HCT116 (cell line): ENCODE measurements at places on chromosomes 1 and 21.
A peak's percentile ranks its signal among the peaks of the same experiment; 100 is the strongest.

GRCh38 chr1:27520651-27521050, 30.7 kb upstream of the WASF2 start:
- DNase-seq, result no peak
- H3K4me1 ChIP-seq, result peaks cover 25% of the 10 kb centered on the region
- H3K27me3 ChIP-seq, result no peaks in the 10 kb centered on the region

- no peak overlapping the region for H3K4me3 ChIP-seq
- H3K4me1 ChIP-seq, result no peaks in the 10 kb centered on the region
- DNase-seq, result no peak
- H3K36me3 ChIP-seq, result 0 out of 2 replicates have a peak, but pooled peaks cover 3% of the 10 kb centered on the region
- no peak overlapping the region for H3K27ac ChIP-seq
Observed at GRCh38 chr1:55053265-55053954, 14.1 kb downstream of the PCSK9 start.

- H3K27me3 ChIP-seq, result no peaks in the 10 kb centered on the region
- no peak for DNase-seq
- H3K36me3 ChIP-seq, result no peaks in the 10 kb centered on the region
- no peak overlapping the region for H3K27ac ChIP-seq
- no peak overlapping the region for H3K4me3 ChIP-seq
Observed at GRCh38 chr1:164640686-164641352, 81.8 kb downstream of the PBX1 start.

GRCh38 chr21:43207868-43208267, 39.1 kb downstream of the CRYAA start:
- 0 out of 2 replicates have a peak, but pooled peaks cover 2% of the 10 kb centered on the region for H3K27me3 ChIP-seq
- H3K27ac ChIP-seq, result no peak overlapping the region
- DNase-seq, result no peak
- no peaks in the 10 kb centered on the region for H3K36me3 ChIP-seq

DNA sequence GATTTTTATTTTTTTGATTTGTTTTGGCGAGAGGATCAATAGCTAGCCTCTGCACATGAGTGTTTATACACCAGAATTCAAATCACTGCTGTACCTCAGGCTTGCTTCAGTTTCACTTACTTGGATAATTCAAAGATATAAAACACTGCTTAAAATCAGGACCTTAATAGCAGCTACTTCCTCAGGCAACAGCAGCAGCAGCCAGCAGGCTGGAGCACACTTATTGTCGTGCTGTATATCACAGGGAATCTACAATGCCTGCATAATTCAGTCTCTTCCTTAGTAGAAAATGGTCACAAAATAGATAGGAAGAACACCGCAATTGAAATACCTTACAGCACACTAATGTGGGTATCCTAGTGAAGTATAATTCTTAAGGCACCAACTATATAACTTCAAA, 497.3 kb downstream of the NEGR1 start:
- no peaks in the 10 kb centered on the region for H3K4me1 ChIP-seq
- H3K36me3 ChIP-seq, result no peaks in the 10 kb centered on the region
- H3K27me3 ChIP-seq, result no peaks in the 10 kb centered on the region
- no peak overlapping the region for H3K27ac ChIP-seq
- no peak for DNase-seq

DNA sequence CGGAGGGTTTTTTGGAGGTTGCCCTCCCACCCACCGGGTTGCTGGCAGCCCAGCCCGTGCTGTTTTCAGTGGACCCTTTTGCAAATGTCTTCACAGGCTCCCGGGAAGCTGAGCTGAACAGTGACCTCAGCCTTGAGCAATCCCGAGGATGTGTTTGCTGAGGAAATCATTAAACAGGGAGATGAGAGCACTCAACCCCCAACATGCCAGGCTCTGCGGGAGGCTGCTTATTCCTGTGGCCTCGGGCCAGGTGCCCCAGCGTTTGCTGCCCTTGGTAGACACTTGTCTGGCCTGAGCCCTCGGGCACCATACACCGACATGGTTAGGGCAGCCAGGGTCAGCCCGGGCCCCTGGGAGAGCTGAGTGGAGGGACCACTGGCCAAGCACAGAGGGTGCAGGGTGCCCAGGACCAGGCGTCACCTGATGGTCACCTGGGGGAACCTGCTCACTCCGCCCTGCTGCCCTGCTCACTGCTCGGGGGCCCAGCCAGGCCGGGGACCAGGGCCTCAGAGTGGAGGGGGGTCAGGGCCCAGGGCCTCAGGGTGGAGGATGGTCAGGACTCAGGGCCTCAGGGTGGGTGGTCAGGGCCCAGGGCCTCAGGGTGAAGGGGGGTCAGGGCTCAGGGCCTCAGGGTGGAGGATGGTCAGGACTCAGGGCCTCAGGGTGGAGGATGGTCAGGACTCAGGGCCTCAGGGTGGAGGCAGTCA, 42.5 kb upstream of the POFUT2 start:
- H3K27me3 ChIP-seq, result no peaks in the 10 kb centered on the region
- no peak for DNase-seq
- H3K36me3 ChIP-seq, result no peaks in the 10 kb centered on the region
- peak overlapping the region; percentile 62 for H3K27ac ChIP-seq
- peaks cover 29% of the 10 kb centered on the region for H3K4me1 ChIP-seq

DNA sequence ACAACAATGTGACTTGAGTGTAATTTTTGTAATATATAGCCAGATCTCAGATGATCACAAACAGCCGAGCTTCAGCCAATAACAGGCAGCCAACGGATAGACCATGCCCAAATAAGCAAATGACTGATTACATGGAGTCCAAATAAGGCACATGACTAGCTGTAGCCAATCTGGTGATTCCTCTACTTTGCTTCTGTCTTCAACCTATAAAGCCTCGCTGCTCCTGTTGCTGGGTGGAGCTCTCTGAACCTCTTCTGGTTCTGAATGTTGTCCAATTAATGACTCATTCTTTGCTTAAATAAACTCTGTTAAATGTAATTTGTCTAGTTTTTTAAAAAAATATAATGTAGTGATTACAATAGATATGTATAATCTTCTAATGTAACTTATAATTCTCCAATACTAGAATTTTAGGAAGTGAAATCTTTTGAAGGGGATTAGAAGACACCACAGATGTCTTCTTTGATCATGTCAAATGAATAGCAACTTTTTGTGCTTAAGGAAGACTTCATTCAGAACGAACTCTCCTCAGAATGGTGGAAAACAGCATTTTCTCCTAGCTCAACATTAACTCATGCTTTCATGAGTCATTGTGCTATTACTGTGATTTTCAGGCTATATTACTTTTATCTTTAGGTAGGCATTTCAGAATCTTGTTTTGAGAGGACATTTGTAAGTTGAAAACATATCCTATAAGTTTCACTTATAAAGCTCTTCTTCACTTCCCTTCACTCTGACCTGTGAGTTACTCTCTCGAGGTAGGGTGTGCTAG, 857.8 kb upstream of the B3GALT2 start:
- H3K4me3 ChIP-seq, result no peak overlapping the region
- no peaks in the 10 kb centered on the region for H3K4me1 ChIP-seq
- no peak overlapping the region for H3K27ac ChIP-seq
- H3K36me3 ChIP-seq, result no peaks in the 10 kb centered on the region

DNA sequence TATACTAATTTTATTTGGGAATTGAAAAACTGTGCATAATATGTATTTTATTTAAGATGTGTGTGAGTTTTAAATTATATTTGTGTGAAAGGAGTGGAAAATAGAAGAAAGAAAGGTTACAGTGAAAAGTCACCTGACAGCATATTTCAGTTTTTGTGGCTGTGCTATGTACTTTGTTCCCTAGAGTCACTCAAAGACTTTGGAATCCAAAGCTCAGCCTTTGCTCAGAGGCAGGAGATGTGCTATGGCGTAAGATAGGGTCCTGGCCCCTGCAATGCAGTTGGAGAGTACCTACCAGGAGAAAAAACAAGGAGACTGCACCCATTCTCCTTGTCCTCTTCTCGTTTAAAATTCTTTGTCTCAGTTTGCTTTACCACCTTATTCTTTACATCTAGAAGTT, 2.9 kb downstream of the CCDC30 start:
- H3K36me3 ChIP-seq, result no peaks in the 10 kb centered on the region
- H3K4me1 ChIP-seq, result peaks cover 4% of the 10 kb centered on the region; the same call in 1 of the 2 replicates
- no peaks in the 10 kb centered on the region for H3K27me3 ChIP-seq
- DNase-seq, result no peak
- H3K27ac ChIP-seq, result no peak overlapping the region

DNA sequence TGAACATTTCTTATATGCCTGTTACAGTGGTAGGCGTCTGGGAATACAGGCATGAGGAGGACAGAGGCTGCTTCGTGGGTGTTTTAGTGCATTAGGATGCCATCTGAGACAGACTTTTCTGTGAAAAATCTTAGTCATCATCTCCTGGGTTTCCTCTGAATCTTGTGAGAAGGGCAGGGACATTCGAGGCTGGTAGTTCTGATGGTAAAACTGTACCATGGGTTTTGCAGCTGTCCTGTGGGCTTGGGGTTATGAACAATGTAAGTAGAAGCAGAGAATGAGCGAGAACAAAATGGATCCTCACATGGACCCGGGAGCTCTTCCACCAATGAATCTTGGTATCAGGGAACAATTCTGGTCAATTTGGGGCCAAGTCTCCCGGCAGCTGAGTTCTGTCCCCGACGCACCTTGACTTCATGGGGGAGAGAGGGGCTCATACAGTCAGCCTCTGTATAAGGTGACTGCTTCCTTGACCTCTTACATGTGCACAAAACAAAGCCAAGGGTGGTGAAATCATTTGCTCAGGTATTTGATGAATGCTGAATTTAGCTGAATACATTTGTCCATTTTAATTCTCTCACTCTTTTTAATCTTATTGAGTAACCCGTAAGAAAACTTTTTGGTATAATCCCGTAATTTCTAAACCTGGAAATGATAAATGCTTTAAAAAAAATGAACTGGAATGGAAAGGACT, 63.6 kb upstream of the ERRFI1 start:
- no peak for DNase-seq
- H3K27me3 ChIP-seq, result no peaks in the 10 kb centered on the region
- no peak overlapping the region for H3K4me3 ChIP-seq
- H3K27ac ChIP-seq, result peak overlapping the region; percentile 97
- peaks cover 96% of the 10 kb centered on the region for H3K4me1 ChIP-seq

DNA sequence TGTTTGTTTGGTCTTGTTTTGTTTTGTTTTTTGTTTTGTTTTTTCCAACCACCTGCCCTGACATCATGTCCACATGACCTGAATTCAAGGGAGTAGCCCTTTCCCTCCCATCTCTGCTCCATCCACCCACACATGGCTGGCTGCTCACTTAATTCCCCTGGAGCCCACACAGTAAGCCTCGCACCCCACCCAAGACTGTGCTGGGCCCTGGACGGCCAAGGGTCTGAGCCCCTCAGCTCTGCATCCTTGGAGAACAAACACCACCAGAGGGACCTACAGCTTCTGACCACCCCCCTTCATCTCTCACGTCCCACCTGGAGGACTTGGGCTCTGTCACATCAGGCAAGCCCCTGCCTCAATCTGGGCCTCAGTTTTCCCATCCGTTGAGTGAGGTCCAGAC, 39.1 kb downstream of the MATN1 start:
- no peak overlapping the region for H3K27ac ChIP-seq
- H3K27me3 ChIP-seq, result no peaks in the 10 kb centered on the region
- peaks cover 18% of the 10 kb centered on the region for H3K4me1 ChIP-seq

GRCh38 chr1:34845131-34845901, 14.2 kb downstream of the SMIM12 start:
- H3K36me3 ChIP-seq, result no peaks in the 10 kb centered on the region
- no peak for DNase-seq
- no peaks in the 10 kb centered on the region for H3K4me1 ChIP-seq
- H3K27me3 ChIP-seq, result no peaks in the 10 kb centered on the region

- no peak overlapping the region for H3K4me3 ChIP-seq
- no peaks in the 10 kb centered on the region for H3K4me1 ChIP-seq
- no peak for DNase-seq
- no peaks in the 10 kb centered on the region for H3K36me3 ChIP-seq
Observed at GRCh38 chr1:29384496-29385015, 148.2 kb downstream of the PTPRU start.

DNA sequence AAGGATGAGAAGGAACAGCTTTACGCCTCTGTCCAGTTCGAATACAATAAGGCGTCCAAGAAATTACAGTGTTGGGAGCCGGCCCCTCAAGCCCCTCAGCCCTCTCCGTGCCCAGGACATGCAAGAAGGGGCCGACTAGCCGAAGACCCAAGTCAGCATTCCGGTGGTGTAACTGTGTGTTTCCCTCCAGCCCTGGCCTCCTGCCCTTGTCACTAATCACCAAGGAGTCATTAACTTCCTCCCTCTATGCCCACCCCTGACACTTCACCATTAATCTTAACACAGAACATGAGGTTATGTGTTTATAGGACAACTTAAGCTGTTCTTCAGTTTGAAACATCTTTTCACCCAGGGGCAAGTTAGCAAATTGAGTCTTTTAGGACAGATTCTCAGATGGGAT, 16.4 kb upstream of the C4BPB start:
- H3K27me3 ChIP-seq, result no peaks in the 10 kb centered on the region
- DNase-seq, result no peak
- H3K36me3 ChIP-seq, result peaks cover 12% of the 10 kb centered on the region; the same call in 1 of the 2 replicates

- DNase-seq, result no peak
- no peaks in the 10 kb centered on the region for H3K36me3 ChIP-seq
- H3K4me3 ChIP-seq, result no peak overlapping the region
- H3K4me1 ChIP-seq, result 0 out of 2 replicates have a peak, but pooled peaks cover 3% of the 10 kb centered on the region
Observed at GRCh38 chr1:38221006-38221649, 174.5 kb upstream of the POU3F1 start.

DNA sequence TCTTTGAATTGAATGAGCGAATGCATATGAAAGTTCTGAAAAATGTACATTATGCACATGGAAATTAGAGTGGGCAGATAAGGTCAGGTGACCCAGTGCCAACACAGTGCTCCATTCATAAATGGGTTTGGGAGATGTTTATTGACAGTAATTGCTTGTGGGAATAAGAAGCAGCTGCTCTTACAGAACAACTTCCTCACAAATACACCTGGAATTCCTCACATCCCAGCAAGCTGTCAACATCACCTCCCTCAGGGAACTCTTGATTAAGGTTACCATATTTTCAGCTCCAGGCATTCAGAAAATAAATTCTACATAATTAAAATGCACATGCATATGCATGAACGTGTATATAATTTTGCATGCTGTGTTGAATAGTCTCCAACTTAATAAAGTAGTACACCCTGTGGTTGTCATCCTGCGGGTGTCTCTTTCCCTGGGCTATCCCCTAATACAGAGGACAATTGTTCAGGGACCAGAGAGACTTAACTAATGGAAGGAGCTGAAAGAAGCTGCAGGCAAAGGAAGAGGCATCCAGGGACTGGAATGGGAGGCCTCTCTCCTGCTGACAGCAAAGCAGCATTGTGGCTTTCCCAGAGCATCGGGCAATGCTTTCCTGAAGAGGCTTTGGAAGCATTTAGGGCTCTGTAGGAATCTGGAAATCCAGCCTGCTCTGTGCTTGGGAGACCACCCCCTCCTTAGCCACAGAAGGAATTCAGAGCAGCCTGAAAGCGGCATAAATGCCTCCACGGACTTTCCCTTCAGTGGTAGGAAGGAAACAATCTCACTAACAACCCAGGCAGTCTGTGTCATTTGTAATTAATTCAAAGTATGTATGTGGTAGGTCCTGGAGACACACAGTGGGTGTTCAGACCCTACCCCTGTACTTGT, 55.2 kb upstream of the GNG12 start:
- no peak for DNase-seq
- H3K36me3 ChIP-seq, result no peaks in the 10 kb centered on the region
- no peak overlapping the region for H3K27ac ChIP-seq
- no peak overlapping the region for H3K4me3 ChIP-seq
- no peaks in the 10 kb centered on the region for H3K27me3 ChIP-seq
- H3K4me1 ChIP-seq, result 0 out of 2 replicates have a peak, but pooled peaks cover 3% of the 10 kb centered on the region

GRCh38 chr21:44984428-44984791, 44.6 kb downstream of the SLX9 start:
- DNase-seq, result no peak
- H3K36me3 ChIP-seq, result no peaks in the 10 kb centered on the region
- no peak overlapping the region for H3K4me3 ChIP-seq
- H3K27ac ChIP-seq, result no peak overlapping the region
